ENCODE measurements at places on chromosomes 6 and 20.

GRCh38 chr6:101845172-101845571 lies 451.7 kb downstream of the GRIK2 start:
- DNase-seq: no peak

- no peak for DNase-seq
These were observed 553.4 kb upstream of the EPHA7 start for GRCh38 chr6:93972791-93973190.

GRCh38 chr6:138805016-138805765 lies 9.3 kb downstream of the ECT2L start:
- no peak for DNase-seq

DNA sequence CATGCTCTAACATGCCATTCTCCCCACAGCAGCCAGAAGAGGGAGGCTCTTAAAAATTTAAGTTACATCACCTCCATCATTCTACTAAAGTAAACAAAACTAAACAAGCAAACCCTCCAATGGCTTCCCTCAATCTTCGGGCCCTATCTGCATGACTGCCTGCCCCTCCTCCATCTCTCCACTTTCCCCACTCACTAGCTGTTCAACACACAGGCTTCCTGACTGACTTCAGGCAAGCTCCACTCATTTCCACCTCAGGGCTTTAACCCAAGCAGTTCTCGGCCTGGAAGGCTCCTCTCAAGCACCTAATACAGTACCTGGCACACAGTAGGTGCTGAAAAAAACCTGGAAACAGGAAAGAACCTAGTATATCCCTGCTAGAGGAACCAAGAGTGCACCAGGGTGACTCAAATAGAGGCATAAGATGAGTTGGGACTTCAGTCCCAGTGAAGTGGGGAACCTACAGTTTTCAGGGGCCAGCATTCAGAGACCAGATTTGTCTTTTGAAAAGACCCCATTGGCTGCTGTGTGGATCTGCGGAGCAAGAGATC lies 2.8 kb downstream of the AHCY start:
- no peak for DNase-seq

GRCh38 chr6:109687271-109687761 lies 3.7 kb downstream of the AK9 start:
- DNase-seq: no peak

- DNase-seq: no peak
These were observed 11.1 kb downstream of the YWHAB start for GRCh38 chr20:44896583-44896982.

GRCh38 chr6:44561832-44562665 lies 174.5 kb downstream of the CDC5L start:
- no peak for DNase-seq

- no peak for DNase-seq
These were observed 325.0 kb downstream of the CDH4 start for GRCh38 chr20:61577065-61577464.

GRCh38 chr6:148520109-148520841 lies 177.6 kb downstream of the SASH1 start:
- no peak for DNase-seq

GRCh38 chr6:28078050-28078449 lies 2.3 kb upstream of the ZNF165 start:
- DNase-seq: no peak

DNA sequence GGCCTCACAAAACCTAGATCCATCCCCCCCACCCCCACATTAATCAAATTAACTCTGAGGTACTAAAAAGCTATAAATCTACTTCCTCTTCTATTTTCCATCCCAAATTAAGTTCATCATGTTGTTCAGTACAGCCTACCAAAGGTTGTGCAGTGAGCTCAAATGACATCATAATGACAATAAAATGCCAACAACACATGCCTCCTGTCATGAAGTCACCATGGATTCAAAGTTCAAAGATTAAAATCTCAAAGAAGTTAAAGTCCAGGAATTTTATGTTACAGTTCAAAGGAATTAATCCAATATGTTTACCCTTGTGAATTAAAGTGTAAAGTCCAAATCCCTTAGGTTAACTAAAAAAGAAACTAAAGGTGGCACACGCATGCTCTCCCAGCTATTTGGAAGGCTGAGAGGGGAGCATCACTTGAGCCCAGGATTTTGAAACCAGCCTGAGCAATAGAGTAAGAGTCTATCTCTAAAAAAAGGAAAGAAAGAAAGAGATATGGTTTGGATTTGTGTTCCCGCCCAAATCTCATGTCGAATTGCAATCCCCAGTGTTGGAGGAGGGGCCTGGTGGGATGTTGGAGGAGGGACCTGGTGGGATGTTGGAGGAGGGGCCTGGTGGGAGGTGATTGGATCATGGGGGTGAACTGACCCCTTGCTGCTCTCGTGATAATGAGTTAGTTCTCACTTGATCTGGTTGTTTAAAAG lies 25.7 kb upstream of the SIRT5 start:
- DNase-seq: no peak

DNA sequence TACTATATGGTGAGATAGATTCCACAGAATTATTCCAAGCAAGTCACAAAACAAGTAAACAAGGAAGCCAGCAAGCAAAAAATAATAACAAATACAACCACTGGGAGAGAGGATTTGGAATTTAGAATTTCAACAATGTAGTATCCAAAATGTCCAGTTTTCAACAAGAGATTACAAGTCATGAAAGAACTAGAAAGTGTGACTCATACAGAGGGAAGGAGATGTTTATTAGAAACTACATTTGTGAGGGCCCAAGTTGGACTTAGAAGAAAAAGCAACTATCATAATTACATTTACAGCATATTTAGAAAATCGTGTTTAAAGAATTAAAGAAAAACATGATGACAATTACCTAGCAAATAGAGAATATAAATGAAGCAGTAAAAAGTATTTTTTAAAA lies 494.6 kb upstream of the ID4 start:
- DNase-seq: no peak

GRCh38 chr6:131628726-131629125 lies 684 bp upstream of the MED23 start:
- DNase-seq: no peak

GRCh38 chr20:50392138-50392866 lies 117.9 kb upstream of the PTPN1 start:
- DNase-seq: no peak

DNA sequence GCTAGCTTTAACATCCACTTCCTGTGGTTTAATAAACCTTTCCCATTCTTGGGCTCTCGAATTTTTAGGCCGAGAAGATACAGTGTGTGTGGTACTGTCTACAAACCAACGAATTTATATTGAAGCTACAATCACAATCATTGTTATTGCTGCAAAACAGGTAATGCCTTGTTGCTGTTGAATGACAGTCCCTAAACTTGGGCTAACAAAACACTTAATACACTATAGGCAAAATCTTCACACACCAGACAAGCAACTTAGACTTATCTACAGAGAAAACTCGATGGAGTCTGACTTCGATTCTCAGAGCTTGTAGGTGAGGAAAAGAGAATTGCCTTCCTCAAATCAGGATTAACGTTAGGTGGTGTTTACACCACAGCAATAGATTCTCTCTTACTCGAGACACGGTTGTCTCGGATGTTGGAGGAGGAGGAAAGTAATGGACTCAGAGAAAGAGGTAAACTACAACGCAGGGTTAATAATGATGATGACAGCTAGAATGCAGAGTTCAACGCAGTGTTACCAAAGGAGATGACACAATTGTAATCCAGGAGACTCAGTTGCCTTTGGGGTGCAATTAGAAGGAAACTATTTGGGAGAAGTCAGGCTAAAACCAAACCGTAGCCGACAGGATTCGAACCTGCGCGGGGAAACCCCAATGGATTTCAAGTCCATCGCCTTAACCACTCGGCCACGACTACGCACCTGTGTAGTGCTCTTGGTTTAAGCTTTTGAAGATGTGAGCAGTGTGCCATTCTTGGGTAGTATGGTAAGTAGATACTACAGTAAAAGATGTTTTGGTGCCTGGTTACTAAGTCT lies 32.5 kb upstream of the ZNF184 start:
- DNase-seq: peak; percentile 62

DNA sequence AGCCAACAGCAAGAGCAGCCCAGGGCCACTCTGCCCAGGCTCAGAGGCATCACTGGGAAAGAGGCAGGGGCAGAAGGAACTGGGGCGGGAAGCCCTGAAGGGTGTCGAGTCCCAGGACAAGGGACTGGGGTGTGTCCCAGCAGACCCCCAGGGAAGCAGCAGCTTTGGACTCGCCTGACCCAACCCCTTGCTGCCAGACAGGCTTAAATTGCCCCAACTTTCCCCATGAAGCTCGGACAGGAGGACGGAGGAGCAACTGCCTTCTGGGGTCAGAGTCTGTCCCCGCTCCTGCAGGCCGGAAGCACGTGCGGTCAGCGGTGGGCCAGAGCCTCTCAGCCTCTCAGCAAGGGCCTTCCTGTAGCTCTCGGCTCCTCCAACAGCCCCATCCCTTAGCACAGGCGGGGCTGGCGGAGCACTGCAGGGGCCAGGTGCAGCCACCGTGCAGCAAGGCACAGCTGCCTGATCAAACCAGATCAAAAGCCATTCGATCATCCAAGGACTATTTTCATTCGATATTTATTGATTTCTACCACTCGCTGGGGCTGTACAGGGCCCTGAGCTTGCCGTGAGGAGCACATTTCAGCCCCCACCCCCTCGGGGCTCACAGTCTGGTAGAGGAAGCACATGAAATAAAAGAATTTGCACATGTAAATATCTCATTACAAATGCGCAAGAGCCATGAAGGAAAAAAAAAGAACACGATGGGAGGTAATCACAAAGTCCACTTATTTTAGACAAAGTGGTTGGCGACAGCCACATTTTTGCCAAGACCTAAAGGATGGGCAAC lies 31.8 kb upstream of the STX16 start:
- no peak for DNase-seq

- DNase-seq: no peak
These were observed 649.4 kb downstream of the HDGFL1 start for GRCh38 chr6:23218751-23219150.

DNA sequence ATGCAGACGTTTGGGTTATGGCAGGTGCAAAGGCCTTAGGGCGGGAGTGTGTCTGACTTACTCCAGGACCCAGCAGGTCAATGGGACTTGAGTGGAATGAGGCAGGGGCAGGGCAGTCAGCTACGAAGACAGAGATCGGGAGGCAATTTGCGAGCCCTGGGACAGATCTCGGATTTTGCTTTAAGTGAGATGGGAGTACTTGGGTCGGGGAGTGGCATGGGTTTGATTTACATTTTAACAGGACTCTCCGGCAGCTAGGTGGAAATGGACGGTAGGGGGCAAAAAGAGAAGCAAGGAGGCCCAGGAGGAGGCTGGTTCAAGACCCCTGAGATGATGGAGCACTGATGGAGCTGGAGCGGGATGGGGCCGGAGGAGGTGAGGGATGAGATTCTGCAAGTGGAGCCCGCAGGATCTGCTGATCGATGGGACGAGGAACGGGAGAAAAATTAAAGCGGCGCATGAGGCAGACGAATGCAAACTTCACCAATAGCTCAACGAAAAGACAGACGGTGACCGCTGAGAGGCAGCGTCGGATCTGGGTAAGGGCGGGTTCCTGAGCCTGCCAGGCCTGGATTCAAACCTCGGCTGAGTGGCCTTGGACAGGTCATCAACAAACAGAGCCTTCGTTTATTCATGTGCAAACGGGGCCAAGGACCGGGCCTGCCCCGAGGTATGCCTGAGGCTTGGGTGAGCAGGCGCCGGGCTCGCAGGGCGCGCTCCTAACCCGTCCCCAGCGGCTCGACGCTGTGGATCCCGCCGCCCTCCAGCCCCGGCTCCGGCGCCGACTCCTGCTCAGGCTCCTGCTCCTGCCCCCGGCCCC lies 756 bp upstream of the RBCK1 start:
- DNase-seq: peak; percentile 72

GRCh38 chr6:45424451-45424861 lies 46.7 kb upstream of the SUPT3H start:
- no peak for DNase-seq

DNA sequence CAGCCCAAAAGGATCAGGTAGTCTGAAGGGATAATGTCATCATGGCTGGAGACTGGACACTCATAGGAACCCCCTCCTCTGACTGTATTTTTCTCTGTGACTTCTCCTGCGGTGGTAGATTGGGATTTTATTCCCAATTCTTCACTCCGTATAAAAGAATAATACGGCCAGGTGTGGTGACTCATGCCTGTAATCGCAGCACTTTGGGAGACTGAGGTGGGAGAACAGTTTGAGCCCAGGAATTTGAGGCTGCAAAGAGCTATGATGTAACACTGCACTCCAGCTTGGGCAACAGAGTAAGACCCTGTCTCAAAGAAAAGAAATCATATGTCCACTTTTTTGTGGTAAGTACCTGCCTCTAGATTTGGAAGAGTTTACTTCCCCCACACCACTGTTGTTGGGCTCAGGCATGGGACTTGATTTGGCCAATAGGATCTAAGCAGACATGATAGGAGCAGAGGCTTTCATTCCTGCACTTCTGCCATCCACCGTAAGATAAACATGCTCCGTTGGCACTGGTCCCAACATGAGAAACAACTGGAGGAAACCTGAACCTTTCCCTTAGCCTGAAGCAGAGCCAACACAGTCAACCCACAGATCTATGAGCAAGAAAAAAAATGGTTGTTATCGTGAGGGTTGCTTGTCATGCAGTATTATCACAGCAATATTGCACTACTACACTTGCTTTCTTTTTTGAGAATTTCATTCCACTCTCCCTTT lies 82.0 kb downstream of the JPH2 start:
- no peak for DNase-seq
